ENCODE measurements at places on chromosomes 3 and 15.

DNA sequence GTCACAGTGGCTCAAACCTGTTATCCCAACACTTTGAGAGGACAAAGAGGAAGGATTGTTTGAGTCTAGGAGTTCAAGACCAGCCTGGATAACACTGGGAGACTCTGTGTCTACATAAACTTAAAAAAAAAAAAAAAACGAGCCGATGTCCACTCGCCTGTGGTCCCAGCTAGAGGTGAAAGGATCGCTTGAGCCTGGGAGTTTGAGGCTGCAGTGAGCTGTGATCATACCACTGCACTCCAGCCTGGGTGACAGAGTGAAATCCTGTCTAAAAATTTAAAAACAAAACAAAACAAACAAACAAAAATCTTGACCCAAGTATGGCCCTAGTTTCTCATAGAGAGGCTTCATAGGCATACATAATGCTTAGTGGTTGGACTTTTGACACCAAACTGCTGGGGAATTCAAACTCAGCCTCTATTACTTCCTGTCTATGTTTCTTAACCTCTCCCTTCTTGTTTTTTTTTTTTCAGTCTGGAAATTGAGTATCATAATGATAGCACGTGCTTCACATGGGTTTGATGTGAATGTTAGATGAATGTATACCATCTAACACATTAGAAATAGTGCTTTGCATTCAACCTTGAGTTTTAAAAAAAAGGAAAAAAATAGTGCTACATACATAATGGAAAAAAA, 46.4 kb upstream of the CAPN7 start:
- DNase-seq, result no peak

DNA sequence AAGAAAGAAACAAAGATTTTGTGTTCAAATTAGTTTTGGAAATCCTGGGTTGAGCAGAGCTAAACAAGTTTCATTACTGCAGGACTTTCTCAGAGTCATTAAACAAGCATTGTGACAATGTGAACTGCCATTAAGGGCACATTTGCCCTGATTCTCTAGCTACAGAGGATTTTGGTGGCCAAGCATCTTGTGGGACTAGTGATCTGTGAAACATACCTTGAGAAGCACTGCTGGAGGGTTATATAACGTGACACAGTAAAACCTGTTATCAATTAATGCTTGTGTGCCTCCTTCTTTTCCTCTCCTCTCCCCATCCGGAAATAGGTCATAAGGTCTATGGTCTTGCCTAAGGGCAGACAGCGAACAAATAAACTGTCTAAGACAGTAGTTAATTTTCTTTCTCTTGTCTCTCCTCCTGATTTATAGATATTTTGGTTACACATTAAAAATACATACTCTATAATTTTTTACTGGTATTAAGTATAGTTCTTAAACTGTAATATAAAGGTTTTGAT, 167.3 kb upstream of the NANOGP8 start:
- no peak for DNase-seq

DNA sequence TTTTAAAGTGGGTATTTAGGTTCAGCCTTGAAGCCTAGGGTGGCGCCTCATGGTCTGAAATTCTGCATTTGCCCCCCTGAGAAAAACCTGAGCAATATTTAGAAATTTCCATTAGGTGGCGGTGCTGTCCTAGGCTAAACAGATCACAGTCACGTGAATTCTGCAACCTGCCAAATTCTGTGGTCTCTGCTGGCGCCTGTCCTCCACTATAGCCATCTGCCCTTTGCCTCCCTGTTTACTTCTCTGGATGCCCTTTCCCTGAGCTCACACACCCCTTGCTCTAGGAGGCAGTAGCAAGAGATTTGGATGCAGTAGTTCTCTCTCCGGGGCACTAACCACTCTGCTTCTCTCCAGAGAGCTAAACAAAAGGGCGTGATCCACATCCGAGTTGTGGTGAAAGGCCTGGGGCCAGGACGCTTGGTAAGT, 9.1 kb downstream of the MRPS11 start:
- peak; percentile 40 for DNase-seq

- DNase-seq, result no peak
Measured at GRCh38 chr3:6216135-6217026, 644.5 kb upstream of the GRM7 start.

DNA sequence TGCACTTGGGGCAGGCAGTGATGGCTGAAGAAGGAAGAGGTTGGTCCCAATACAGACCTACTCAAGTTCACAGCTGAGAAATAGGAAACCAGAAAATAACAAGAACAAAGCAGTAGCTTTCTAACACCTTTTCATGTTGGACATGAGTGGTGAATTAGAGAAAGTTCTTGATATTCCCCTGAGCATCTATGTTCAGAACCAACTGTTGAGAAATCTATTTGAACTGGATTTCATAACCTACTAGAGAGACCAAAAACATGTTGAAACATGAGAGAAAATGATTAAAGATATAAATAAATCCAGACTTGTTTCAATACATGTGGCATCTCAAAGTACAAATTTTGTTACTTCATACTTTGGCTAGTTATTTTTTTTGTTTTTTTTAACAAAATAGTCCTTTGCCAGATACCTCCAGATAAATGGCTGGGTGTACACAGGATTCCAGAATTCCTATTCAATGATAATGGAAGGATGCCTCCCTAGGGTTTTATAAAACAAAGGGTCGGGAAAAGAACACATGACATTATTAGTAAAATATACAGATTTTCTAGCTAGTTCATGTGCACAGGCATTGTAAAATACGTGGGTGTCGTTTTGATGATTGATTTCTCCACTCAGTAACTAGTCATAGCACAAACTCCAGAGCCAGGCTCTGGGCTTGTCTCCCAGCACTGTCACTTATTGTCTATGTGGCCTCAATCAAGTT, 34.4 kb upstream of the TNFSF10 start:
- peak; percentile 40 for DNase-seq

GRCh38 chr15:92020804-92021203, 167.3 kb downstream of the SLCO3A1 start:
- DNase-seq, result no peak

GRCh38 chr15:90376789-90377188, 11.3 kb upstream of the IQGAP1 start:
- no peak for DNase-seq

DNA sequence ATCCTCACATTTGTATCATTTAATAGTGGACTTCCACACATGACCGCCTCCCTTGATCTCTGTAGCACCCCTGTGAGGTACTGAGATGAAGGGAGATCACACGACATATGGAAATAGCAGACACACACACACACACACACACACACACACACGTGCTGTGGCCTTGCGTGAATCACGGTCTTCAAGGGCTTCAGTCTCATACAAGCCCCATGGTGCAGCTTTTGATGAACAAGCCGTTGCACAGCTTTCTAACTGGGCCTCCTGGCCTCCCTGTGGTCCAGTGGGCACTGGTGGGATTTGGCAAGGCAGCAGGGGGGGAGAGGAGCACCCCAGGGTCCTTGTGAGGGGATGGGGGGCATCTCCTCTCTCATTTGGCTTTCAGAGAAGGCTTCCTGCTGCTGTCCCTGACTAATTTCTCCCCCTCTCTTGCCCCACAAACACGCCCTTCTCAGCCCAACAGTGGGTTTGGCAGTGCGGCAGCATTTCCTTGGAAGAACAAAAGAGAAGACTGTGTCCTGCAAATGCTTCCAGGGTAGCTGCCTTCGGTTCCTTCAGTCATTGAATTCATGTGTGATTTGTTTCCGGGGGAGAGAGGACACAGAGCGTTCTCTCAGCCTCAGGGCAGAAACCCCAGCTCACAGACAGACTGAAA, 98.7 kb downstream of the SMAD6 start:
- DNase-seq, result no peak

DNA sequence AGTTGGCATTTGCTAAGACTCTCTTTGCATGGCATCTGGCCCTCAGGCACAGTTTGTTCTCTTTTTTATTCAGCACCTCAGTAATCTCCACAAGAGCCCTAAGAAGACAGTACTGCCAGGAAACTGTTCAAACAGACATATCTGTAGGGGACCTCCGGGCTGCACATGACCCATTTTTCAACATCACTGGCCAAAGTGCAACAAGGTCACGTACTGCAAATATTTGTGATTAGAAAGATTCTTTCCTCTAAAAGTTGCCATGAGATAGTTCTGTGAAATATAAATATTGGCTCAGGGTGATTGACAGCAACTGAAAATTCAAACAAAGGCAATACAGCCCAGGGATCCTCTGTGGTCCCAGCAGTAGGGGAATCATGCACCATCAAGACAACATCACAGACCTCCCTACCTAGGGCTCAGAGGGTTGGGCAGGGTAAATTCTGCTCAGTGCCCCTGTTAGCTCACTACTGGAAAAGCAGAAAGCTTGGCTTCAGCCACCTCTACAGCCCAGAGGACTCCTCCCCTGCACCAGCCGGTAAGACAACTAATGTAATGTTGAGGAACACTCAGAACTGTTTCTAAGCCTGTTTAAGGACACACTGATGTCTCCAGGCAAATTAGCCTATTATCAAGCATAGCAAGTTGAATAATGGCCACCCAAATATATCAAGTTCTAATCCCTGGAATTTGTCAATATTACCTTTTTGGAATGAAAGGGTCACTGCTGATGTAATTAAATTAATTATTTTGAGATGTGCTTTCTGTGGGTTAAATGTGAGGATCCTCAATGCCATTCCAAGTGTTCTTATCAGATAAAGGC, 117.4 kb upstream of the LPP start:
- DNase-seq, result no peak

GRCh38 chr15:46174122-46174521, 539.3 kb downstream of the SQOR start:
- no peak for DNase-seq

DNA sequence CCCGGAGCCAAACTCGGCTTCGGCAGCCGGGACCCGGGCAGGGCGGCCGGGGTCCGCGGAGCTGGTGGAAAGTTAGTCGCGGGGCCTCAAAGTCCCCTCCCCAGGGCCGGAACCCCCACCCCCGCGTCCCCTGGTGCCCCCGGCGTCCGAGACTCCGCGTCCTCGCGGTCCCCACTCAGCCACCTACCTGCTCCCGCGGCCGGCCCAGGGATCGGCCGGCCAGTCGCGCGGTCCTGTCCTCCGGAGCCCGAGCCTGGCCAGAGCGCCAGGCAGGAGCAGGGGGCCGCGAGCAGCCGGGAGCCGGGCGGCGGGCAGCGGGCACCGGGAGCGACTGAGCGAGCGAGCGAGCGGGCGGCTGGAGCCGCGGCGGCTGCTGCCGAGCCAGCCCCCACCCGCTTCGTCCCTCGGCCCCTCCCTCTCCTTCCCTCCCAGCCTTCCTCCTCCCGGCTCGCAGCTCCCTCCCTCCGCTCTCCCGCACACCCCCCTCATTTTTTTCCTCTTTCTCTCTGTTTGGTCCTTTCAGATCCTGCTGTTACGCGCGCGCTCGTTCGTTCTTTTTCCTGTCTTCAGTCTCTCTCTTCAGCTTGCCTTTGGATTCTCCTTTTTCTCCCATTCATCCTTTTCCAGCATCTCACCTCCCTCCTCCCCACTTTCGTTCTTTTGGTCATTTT, at the start of gene MEGF11:
MEGF11 (minus strand) TSS at position 333 of the 671 bp plus-strand sequence. CDS start 125,347 bp downstream, outside the sequence.
- no peak for DNase-seq

- no peak for DNase-seq
Measured at GRCh38 chr3:194938845-194939531, 253.3 kb downstream of the FAM43A start.

- no peak for DNase-seq
Measured at GRCh38 chr3:81378552-81379293, 382.7 kb downstream of the GBE1 start.

GRCh38 chr3:155342344-155342743, 48.9 kb upstream of the STRIT1 start:
- DNase-seq, result no peak

- DNase-seq, result no peak
Measured at GRCh38 chr3:100972867-100973266, 20.4 kb downstream of the ABI3BP start.

- no peak for DNase-seq
Measured at GRCh38 chr3:53833053-53833645, 13.1 kb downstream of the CHDH start.

DNA sequence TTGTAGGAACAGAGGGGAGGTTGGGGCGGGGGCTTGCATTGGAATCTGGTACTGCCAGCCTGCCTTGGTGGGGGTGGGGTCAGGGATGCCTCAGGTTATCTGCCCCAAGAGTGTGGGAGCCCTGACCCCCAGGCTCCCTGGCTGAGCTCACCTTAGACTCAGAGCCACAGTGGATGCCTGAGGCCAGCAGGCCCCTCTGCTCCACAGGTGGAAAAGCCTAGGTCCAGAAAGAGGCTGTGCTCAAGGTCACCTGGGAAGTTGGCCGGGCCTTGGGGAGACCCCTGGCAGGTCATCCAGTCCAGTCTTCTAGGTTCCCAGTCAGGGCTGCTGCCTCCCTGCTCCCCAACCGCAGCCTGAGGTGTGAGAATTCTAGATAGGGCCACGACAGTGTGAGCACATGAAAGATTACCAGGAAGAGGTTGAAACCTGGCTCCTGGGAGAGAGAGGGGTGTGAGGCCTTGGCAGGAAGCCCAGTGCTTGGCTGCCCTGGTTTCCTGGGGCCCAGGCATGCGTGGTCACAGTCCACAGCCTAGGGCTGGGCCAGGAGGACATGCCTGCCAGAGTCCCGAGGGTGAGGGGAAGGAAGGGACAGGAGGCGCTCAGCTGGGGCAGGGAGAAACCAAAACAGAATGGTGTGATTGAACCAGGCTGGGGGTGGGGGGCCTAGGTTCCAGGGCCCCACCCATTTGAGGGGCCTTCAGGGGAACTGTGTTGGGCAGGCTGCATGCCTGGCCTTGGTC, 4.9 kb downstream of the HDAC11 start:
- DNase-seq, result peak; percentile 32

DNA sequence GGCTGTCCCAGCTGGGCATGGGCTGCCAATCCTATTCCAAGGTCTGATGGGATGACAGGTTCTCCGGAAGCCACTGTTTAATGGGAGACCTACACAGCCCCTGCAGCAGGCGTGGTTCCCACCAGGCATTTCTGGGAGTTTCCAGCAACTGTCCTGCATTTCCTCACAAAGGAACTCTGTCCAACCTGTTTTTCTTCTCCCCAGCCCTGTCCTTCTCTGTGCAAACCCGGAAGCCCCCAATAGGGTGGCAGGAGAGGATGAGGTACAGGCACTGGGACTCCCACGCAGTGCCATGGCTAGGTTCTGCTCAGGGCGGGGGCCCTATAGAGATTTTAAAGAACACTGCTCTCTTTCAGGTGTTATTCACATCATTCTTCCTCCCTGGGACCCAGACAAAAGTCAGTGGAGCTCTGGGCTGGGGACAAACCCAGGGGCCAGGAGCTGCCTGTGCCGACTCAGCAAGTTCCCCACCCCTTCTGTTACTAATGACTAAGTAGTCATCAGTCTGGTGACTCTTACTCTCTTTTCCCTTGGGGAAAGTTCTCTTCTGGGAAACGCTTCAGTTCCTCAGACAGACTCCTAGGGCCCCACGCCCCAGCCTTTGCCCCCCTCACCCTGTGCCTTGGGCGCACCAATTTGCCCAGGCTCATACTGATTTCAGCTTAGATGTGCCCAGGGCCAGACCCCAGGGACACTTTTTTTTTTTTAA, 97.7 kb downstream of the CD47 start:
- DNase-seq, result peak; percentile 52

DNA sequence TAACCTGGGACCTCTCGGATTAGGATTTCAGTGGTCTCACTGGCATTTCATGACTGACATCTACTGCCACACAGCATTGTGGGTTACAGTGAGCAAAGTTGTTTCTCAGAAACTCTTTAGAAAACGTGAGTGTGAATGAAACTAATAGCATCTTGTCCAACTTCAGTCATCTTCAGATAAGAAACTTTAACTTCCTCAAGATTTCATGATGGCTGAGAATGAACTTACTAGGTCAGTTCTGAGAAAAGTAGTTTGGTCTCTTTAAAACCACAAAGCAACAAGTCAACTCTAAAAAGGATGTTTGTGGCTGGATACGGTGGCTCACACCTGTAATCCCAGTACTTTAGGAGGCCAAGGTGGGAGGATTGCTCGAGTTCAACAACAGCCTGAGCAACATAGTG, 14.2 kb upstream of the HOMER2 start:
- DNase-seq, result no peak

GRCh38 chr3:137081711-137082110, 123.9 kb downstream of the IL20RB start:
- DNase-seq, result no peak

GRCh38 chr3:130748981-130749380, 2.4 kb upstream of the PIK3R4 start:
- DNase-seq, result no peak
